ENCODE measurements at places on chromosomes 7 and 10.

- DNase-seq, result no peak
These were observed 59.9 kb upstream of the KAT6B start for GRCh38 chr10:74766501-74766900.

GRCh38 chr7:130993671-130994365 lies 259.8 kb upstream of the KLF14 start:
- no peak for DNase-seq

DNA sequence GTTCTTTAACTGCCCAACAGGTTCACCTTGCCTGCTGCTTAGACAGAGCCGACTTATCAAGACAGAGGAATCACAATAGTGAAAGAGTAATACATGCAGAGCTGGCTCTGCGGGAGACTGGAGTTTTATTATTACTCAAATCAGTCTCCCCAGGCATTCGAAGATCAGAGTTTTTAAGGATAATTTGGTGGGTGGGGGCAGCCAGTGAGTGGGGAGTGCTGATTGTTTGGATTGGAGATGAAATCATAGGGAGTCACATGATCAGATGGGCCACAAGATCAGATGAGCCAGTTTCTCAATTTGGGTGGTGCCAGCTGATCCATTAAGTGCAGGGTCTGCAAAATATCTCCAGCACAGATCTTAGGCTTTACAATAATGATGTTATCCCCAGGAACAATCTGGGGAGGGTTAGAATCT lies 131.3 kb downstream of the AKR1D1 start:
- no peak for DNase-seq

DNA sequence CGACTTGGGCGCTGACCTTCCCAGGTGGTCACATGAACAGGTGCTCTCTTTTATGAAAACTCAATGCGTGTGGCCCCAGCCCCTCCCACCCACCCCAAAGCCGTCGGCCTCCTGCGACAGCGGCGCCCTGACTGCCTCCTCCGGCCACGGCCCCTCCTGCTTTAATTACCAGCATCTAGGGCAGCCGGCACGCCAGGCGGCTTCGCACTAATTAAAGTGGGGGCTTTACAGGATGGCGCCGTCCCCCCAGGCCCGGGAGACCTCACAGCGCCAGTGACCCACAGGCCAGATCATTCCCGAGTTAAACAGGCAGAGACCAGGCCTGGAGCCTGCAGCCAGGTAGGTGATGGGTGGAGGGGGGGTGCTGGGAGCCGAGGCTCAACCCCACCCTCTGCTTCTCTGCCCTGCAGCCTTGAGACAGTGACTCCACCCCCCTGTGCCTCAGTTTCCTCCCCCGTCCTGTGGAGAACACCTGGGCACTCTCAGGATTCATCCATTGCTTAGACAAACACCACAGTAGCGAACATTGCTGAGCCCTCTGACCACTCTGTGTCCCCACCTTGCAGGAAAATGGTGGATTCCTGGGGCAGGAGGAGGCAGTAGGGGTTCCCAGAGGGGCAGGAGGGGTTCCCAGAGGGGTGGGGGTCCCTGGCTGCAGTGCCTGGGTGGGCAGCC lies 100.8 kb downstream of the MICALL2 start:
- no peak for DNase-seq

- no peak for DNase-seq
These were observed 952.7 kb upstream of the KCND2 start for GRCh38 chr7:119320316-119320715.

DNA sequence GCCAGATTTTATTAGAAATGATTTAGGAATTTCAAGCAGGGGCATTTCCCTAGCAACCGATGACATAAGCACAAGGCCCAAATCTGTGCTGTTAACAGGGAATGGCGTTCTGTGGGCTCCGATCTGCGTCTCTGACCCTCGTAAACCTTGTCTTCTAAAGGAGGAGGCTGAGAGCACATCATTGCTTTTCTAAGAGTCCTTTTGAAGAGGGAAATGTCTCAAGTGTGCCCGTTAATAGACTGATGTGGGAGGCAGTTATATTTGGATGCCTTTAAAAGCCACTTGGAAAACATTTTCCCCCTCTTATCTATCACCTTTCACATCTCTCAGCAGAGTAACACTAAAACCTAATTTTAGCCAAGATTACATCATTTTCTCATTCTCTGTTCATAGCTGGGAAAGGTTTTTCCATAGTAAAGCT lies 424.1 kb upstream of the GALNT17 start:
- DNase-seq, result no peak

DNA sequence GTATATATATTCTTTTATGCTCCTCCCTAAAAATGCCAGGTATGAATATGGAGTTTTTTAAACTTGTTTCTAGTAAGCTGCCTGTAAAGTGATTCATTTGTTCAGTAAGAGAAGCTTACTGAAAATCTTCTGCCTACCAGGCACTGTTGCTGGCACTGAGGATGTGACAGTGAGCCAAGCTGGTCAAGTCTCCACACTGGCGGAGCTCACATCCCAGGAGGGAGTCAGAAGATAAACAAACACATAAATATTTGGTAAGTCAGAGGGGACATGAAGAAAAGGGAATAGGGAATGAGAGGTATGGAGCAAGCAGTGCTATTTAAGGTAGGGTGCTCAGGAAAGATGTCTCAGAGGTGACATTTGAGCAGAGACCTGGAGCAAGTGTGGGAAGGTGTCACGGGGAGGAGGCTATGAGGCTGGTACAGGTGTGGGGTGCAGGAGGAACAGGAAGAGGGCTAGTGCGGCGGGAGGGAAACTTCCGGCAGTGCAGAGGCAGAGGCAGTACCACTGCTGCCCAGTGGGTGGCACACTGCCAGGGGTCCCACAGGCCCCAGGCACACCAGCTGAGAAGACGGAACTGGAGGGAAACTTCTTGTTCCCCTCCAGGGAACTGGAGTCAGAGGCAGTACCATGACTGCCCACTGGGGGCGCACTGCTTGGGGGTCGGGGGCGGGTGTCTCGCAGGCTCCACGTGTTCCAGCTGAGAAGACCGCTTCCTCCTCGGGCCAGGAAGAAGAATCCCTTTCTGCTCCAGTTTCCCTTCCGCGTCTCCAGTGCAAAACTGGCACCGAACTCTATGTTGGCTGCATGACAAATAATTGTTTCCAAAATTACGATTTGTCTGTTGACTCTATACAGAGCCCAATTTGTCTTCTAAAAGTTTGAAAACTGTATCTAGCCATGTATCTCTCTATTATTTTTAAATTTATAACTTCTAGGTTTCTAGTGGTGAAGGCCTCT lies 161.0 kb downstream of the TEX36 start:
- DNase-seq, result no peak

DNA sequence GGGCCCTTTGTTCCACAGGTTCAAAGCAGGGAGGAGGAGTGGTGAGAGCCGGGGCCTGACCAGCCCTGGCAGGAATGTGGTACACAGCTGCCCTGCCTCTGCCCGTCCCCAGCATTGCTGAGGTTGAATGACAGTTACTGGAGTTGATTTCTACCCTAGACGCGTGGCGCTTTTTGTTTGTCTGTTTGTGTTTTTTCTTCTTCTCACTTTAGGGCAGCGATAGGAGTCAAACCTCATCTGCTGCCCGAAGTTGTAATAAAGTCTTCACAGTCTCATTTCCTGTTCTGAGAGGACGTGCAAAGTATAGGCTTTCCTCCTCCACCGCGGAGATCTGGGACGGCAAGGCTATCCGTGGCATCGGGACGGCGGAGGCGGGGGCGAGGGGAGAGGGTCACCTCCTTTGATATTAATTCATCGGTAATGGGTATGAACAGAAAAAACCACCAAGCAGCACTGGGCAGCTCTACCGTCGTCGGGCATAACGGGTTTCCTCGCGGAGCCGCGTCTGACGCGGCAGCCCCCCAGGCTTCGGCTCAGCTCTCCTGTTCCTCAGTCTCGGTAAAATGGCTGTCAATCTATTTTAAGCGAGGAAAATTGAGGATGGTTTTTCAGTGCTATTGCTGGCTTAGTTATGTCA lies 160.8 kb downstream of the LRMDA start:
- no peak for DNase-seq

DNA sequence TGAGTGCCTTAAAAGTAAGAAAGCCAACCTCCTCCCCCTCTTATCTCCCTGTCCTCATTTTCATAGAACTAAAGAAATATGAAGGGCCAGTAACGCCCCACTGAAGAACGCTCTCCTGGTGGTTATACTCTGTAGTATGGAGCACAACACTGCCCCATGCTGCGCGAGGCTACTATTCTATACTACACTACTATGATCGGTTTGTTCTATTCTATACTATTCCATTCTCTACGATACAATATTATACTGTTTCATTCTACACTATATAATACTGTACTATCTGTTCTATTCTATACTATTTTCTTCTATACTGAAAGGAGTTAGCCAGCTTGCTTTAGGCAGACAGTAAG lies 34.8 kb downstream of the DIP2C start:
- no peak for DNase-seq

DNA sequence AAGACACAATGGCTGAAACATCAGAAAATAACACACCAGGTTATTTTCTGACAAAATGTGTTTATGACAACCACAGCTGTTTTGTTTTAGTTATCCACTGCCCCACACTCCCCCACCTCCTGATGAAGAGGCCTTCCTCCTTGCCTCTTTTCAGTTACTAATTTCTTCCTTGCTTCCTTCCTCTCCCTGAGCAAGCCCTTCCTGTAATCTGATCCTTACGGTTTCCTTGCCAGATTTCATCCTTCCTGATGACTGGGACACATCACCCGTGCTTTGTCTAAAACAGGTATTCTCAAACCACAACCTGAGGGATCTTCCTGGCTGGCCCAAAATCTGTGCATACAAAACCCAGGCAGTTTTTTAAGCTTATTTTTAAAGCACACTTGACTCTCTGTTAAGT lies 39.4 kb downstream of the CHST15 start:
- DNase-seq, result no peak

- DNase-seq, result no peak
These were observed 27.3 kb downstream of the EMX2 start for GRCh38 chr10:117569610-117570390.

- no peak for DNase-seq
These were observed 151.4 kb upstream of the PRPS1L1 start for GRCh38 chr7:18179093-18179492.

DNA sequence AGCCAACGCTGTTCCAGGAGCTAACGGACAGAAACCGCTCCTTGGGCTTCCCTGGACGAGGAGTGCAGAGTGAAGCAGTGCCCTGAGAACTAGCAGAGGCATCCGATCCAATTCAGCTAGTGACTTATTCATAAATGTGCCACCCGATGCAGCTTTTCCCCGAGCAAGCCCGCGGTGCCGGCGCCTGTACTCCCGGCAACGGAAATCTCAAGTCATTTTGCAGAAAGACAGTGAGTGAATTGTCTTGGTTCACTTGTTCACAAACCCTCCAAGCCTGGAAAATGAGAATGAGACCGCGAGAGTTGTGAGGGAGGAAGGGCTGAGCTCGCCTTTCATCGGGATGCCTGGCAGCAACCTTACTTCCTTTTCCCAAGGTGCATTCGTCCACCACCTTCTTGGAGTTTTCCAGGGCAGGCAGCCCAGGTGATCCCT lies 87.5 kb downstream of the COBL start:
- DNase-seq, result no peak

DNA sequence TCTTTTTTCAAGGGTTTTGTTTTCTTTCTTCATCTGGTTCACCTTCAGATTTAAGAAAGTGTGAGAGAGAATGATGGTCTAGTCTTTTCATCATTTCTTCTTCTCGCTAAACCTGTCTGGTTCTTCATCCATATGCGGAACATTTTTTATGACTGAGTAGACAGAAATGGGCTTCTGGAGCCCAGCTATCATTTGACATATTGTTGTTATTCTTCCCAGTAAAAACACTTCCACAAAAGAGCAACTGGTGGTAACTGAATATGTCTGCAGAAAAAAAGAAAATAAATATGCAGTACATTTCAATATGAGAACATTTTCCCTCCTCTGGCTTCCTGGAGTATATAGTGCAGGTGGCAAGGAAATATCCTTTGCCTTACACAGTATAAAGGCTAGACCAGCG lies 209.5 kb downstream of the JCAD start:
- no peak for DNase-seq

DNA sequence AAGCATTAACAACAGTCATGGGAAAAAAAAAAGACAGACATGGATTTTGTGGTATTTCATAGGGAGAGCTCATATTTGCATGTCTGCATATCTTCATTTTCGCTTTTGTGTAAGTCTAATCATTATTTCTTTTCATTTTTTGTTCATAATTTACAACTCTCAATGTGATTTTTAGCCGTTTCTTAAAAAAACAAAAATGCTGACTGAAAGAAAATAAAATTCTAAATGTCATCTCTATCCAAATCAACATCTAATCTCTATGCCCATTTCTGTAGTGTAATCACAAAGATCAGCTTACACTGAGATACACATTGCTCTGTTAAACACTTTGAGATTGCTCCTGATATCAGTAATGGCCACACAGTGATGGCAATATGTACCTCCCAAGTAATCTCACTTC lies 29.2 kb downstream of the CHRM2 start:
- DNase-seq, result no peak

- DNase-seq, result no peak
These were observed 66.4 kb downstream of the NHLRC2 start for GRCh38 chr10:113920875-113921274.

DNA sequence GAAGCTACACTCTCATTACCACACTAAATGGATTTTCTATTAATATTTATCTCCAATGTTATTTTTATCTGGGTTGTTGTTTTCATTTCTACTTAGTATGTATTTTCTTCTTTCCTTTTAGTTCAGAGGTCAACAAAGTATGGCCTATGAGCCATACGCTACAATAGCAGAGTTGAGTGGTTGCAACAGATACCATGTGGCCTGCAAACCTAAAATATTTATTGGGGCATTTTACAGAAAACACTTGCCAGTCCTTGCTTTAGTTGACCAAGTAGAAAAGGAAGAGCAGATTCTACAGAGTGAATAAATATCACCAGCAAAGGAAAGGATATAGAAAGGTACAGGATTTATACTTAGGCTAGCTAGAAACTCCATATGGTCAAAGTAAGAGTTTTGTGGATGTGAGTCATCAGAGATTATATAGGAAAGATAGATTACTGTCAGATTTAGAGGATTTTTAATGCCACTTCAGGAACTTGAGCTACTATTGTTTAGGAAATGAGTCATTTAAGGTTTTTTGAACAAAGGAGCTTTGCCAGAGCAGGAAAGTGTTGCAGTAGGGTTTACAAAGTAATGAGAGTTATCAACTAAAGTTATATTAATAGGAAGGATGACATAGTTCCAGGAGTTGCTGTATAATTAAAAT lies 323.3 kb upstream of the KAT6B start:
- no peak for DNase-seq

GRCh38 chr10:70952401-70952800 lies 64.0 kb upstream of the PCBD1 start:
- no peak for DNase-seq

Measured in renal pelvis (tissue), 12 donors.